ENCODE measurements at places on chromosomes 1 and 21. TPM values are rescaled to one million over a fixed set of nuclear protein-coding genes. Genes with fewer than 3 reads are reported as not detected.

DNA sequence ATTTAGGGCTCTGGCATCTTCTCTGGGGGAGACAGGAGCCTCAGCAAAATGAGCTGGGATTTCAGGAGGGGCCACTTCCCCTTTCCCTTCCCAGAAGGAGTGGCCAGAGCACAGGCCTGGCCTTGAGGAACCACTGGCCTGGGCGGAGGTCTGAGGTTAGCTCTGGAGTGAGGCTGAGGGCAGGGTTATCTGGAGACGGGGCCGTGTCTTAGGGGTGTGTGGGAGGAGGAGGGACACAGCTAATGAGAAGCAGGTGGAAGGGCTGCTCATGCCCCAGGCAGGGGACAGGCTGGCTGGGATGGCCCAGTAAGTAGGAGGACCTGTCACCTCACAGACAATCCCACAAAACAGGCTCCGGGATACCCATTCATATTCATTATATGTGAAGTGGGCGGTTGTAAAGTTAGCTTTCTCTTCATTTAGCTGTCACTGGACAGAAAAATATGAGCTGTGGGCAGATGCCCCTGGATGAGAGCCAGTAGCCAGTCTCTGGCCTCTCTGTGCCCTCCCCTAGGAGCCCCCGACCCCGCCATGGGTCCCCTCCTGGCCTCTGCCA, 12.4 kb downstream of the ALX3 start:
- no peak overlapping the region for H3K27ac ChIP-seq
- H3K36me3 ChIP-seq, result peaks cover 6% of the 10 kb centered on the region
- no peak overlapping the region for H3K4me3 ChIP-seq

DNA sequence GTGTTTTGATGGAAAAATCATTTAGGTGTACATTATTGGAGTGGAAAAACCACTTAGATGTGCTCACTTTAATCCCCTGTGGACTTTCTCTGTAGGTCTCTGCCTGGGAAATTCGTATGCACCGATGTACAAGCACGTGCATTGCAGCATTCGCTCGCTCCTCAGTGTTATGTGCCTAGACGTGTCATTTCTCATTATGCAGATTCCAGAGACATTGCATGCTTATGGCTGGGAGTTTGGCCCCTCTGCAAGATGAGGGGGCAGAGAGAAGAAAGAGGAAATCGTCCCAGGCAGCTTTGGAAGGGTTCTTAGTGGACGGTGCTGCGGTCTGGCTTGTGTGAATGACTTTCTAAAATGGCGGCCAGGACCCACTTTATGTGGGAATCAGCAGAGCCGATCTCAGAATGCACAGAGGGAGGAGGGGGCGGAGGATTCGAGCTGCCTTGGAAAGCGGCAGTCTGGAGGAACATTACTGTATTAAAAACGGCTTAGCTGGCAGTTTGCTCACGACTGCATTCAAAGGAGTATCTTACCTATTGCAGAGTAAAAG, 2.3 kb downstream of the SPEN start:
- H3K27ac ChIP-seq, result peak overlapping the region; percentile 90
- no peaks in the 10 kb centered on the region for H3K36me3 ChIP-seq
- H3K4me1 ChIP-seq, result peaks cover 2% of the 10 kb centered on the region
- H3K4me3 ChIP-seq, result peak overlapping the region; percentile 69

DNA sequence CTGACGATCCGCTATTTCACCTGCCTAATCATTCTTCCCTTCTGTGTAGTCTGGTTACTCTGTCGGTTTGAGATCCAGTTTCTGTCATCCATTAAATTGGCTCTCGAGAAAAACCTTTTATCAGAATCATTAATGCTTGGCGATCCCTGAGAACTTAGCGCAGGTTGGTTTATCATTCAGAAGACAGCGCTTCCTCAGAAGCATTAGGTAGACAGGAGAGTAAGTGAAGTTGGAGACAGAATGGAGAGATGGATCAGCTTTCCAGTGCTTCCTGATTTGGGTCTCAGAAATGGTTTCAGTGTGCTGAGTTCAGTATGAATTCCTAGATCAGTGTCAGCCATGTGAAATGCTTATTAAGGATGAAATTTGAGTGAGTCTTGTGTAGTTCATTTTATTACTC, 1.3 kb downstream of the USP1 start:
- peak; percentile 10 for DNase-seq
- H3K27me3 ChIP-seq, result no peaks in the 10 kb centered on the region
- peak overlapping the region; percentile 91 for H3K4me3 ChIP-seq
- H3K36me3 ChIP-seq, result no peaks in the 10 kb centered on the region
- H3K27ac ChIP-seq, result peak overlapping the region; percentile 99

- H3K4me3 ChIP-seq, result no peak overlapping the region
- H3K27ac ChIP-seq, result no peak overlapping the region
- no peaks in the 10 kb centered on the region for H3K27me3 ChIP-seq
These were observed 35.0 kb downstream of the PLD5 start for GRCh38 chr1:242489545-242489944.

DNA sequence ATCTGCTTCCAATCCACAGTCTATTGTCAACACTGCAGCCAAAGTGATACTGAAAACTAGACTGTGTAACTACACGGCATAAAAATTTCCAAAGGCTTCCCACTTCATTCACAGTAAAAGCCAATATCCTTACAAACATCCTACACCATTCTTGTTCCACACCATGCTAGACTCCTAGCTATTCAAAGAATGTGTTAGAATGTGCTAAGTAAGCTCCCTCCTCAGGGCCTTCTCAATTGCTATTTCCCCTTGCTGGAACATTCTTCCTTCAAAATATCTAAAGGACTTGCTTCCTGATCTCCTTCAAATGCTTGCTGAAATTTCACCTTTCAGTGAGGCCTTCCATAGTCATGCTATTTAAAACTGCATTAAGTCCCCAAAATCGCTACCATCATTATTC, 228.1 kb downstream of the AKT3 start:
- H3K4me3 ChIP-seq, result no peak overlapping the region
- no peak overlapping the region for H3K27ac ChIP-seq
- no peaks in the 10 kb centered on the region for H3K4me1 ChIP-seq
- no peak for DNase-seq
- no peaks in the 10 kb centered on the region for H3K27me3 ChIP-seq

- no peaks in the 10 kb centered on the region for H3K27me3 ChIP-seq
- H3K36me3 ChIP-seq, result no peaks in the 10 kb centered on the region
- H3K4me3 ChIP-seq, result no peak overlapping the region
- DNase-seq, result no peak
- H3K4me1 ChIP-seq, result no peaks in the 10 kb centered on the region
These were observed 12.0 kb upstream of the HNRNPU start for GRCh38 chr1:244876228-244876910.

DNA sequence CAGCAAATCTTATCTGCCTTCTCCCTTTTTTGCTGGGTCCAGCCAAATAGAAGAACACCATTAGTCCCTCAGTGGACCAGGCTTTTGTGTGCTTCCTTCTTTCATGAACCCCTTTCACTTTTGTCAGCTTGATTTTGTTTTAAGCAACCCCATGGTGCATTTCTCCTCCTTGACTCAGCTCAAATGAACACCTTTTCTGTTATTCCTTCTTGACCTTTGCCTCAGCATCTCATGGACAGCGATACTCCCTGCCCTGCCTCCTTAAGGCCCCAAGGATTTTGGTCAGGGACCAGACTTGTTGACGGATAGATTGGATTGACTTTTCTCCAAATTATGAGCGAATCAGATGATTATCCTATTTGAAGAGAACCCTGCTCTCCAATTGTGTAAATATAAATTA, 356.6 kb upstream of the USP24 start:
- H3K4me1 ChIP-seq, result peaks cover 5% of the 10 kb centered on the region
- H3K27me3 ChIP-seq, result no peaks in the 10 kb centered on the region
- no peak overlapping the region for H3K4me3 ChIP-seq
- no peak overlapping the region for H3K27ac ChIP-seq
- DNase-seq, result no peak
- H3K36me3 ChIP-seq, result no peaks in the 10 kb centered on the region

- peaks cover 2% of the 10 kb centered on the region for H3K27me3 ChIP-seq
- peaks cover 6% of the 10 kb centered on the region for H3K4me1 ChIP-seq
- no peak for DNase-seq
- H3K4me3 ChIP-seq, result no peak overlapping the region
- H3K36me3 ChIP-seq, result no peaks in the 10 kb centered on the region
- no peak overlapping the region for H3K27ac ChIP-seq
These were observed 49.1 kb downstream of the MCOLN2 start for GRCh38 chr1:84947536-84948410.

GRCh38 chr1:185694081-185694480, 40.1 kb upstream of the HMCN1 start:
- DNase-seq, result no peak
- no peaks in the 10 kb centered on the region for H3K27me3 ChIP-seq

- no peaks in the 10 kb centered on the region for H3K27me3 ChIP-seq
- no peaks in the 10 kb centered on the region for H3K4me1 ChIP-seq
- no peaks in the 10 kb centered on the region for H3K36me3 ChIP-seq
- H3K4me3 ChIP-seq, result no peak overlapping the region
- peak; percentile 15 for DNase-seq
- no peak overlapping the region for H3K27ac ChIP-seq
These were observed 239.8 kb downstream of the USH2A start for GRCh38 chr1:216183454-216183853.

- no peaks in the 10 kb centered on the region for H3K27me3 ChIP-seq
- H3K27ac ChIP-seq, result no peak overlapping the region
- no peaks in the 10 kb centered on the region for H3K36me3 ChIP-seq
- H3K4me3 ChIP-seq, result no peak overlapping the region
These were observed 128.6 kb downstream of the PLA2G4A start for GRCh38 chr1:186957314-186957713.

DNA sequence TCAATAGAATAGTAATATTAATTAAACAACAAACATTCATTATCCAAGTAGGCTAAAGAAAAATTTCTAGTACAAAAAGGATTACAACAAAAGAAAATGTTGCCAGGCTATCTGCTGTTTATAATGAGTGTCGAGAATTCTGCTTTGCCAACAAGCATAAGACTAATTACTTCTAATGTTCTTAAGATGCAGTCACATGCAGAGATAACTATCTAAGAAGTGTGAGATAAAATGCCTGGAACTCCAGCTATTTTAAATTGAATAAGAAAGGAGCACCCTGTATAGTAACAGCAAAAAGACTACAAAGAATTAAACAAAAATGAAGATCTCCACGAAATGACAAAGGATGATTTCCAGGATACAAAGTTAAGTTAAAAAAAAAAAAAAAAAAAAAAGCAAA, 59.9 kb downstream of the APP start:
- H3K4me3 ChIP-seq, result no peak overlapping the region
- H3K4me1 ChIP-seq, result no peaks in the 10 kb centered on the region
- no peaks in the 10 kb centered on the region for H3K27me3 ChIP-seq
- H3K36me3 ChIP-seq, result peaks cover 2% of the 10 kb centered on the region
- DNase-seq, result no peak

DNA sequence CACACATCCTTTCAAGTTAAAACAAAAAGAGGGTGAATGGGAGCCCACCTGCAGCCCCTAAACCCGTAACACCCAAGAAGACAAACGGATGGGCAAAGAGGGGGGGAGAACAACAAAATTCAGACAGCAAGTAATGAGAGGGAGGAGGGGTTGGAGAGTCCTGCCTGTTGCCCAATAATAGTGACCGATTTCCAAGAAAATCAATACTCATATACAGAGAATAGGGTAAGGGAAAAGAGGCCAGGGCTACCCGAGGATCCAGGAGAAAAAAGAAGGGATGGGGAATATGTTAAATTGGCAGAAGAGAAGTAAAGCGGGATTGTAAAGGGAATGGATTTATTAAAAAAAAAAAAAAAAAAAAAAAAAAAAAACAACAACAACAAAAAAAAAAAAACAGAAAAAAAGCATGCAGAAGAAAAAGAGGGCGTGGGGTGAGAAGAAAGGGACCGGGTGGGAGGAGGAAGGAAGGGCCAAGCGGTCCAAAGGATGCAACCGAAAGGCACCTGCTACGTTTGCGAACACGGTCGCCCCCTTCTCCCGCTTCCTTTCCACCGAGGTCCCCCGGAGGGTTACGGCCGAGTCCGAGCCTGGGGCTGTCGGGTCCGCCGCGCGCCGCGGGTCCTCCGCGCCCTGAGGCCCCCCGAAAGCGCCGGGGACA, 930 bp downstream of the SLC30A10 start:
- H3K36me3 ChIP-seq, result no peaks in the 10 kb centered on the region
- peak overlapping the region; percentile 20 for H3K4me3 ChIP-seq
- no peak for DNase-seq
- no peak overlapping the region for H3K27ac ChIP-seq
- peaks cover 13% of the 10 kb centered on the region for H3K27me3 ChIP-seq

DNA sequence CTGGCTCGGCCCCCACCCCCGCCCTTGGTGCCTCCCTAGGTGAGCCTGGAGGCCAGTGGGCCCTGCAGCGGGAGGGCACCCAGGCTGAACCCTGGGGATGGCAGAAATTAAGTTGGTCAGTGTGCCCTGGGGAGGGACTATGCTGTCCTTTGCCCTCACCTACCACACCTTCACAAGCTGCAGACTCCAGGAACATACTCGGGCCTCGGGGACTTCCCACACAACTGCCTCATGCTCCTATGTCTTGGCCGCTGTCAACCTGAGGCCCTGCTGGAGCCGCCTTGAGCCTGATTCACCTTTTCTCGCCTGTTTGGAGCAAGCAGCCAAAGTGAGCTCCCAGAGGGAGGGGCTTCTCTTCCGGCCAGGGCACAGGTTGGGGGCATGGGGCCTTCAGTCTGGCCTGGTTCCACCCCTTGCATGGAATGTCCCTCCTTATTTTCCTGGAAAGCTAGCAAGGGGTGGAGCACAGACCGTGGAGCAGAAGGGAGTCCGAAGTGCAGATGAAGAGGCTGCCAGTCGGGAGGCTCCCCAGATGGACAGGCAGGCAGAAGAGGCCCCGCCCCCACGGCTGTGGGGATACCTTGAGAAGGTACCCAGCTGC, 24.7 kb downstream of the KNCN start:
- H3K4me1 ChIP-seq, result no peaks in the 10 kb centered on the region
- no peak overlapping the region for H3K27ac ChIP-seq
- H3K4me3 ChIP-seq, result no peak overlapping the region
- no peak for DNase-seq
- H3K36me3 ChIP-seq, result no peaks in the 10 kb centered on the region

GRCh38 chr1:165075725-165076370, 280.7 kb downstream of the LMX1A start:
- no peaks in the 10 kb centered on the region for H3K36me3 ChIP-seq
- H3K27me3 ChIP-seq, result no peaks in the 10 kb centered on the region
- peak; percentile 10 for DNase-seq
- H3K4me3 ChIP-seq, result no peak overlapping the region

- no peak for DNase-seq
- H3K36me3 ChIP-seq, result no peaks in the 10 kb centered on the region
- H3K27ac ChIP-seq, result no peak overlapping the region
- H3K4me3 ChIP-seq, result no peak overlapping the region
- no peaks in the 10 kb centered on the region for H3K4me1 ChIP-seq
These were observed 24.4 kb downstream of the KCNA2 start for GRCh38 chr1:110581682-110582145.

DNA sequence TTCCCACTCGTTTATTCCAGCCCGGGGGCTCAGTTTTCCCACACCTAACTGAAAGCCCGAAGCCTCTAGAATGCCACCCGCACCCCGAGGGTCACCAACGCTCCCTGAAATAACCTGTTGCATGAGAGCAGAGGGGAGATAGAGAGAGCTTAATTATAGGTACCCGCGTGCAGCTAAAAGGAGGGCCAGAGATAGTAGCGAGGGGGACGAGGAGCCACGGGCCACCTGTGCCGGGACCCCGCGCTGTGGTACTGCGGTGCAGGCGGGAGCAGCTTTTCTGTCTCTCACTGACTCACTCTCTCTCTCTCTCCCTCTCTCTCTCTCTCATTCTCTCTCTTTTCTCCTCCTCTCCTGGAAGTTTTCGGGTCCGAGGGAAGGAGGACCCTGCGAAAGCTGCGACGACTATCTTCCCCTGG, 716 bp downstream of the OLIG2 start:
- no peak overlapping the region for H3K27ac ChIP-seq
- no peaks in the 10 kb centered on the region for H3K36me3 ChIP-seq
- H3K4me1 ChIP-seq, result no peaks in the 10 kb centered on the region

The THEM4 gene
- 15.8 TPM for polyA plus RNA-seq

The CD34 gene
- 0.51 TPM for polyA plus RNA-seq

The RHD gene
- polyA plus RNA-seq, result not detected

The TNFAIP8L2 gene
- not detected for polyA plus RNA-seq

The ICOSLG gene
- 0.05 TPM for polyA plus RNA-seq

The TRIM58 gene
- polyA plus RNA-seq, result 3.5 TPM

The GFI1 gene
- 0.10 TPM for polyA plus RNA-seq
